Activated CD4-positive, alpha-beta T cell treated with anti-CD3 and anti-CD28 coated beads, Interleukin-2, amount 10 ng/mL, durations not matched to agents 7 days and 5 days (primary cell): ENCODE measurements at places on chromosomes 13 and 19. TPM values are rescaled to one million over a fixed set of nuclear protein-coding genes. Genes with fewer than 3 reads are reported as not detected.

- H3K27ac ChIP-seq: peak overlapping the region; percentile 76
- peak overlapping the region; percentile 78 for H3K4me3 ChIP-seq
- no peak for DNase-seq
- peaks cover 15% of the 10 kb centered on the region for H3K36me3 ChIP-seq
- peaks cover 52% of the 10 kb centered on the region for H3K4me1 ChIP-seq
- no peaks in the 10 kb centered on the region for H3K27me3 ChIP-seq
These were observed 1.2 kb downstream of the AP3D1 start for GRCh38 chr19:2149980-2150793.

DNA sequence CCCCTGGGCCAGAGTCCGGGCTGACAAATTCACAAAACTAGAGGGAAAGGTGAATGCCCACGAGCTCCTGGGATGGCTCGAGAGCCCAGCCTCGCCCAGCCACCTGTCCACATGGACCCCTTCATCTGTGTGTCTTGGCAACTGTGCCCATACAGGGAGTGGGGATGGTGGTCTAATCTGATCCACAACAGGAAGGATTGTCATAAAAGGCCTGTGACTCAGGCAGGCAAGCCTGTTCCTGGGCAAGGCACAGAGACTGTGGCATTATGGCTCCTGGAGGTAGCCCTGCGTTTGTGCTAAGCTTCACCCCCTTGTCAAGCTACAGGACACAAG is 20.0 kb downstream of the CAPS start:
- H3K4me3 ChIP-seq: no peak overlapping the region
- no peaks in the 10 kb centered on the region for H3K4me1 ChIP-seq

DNA sequence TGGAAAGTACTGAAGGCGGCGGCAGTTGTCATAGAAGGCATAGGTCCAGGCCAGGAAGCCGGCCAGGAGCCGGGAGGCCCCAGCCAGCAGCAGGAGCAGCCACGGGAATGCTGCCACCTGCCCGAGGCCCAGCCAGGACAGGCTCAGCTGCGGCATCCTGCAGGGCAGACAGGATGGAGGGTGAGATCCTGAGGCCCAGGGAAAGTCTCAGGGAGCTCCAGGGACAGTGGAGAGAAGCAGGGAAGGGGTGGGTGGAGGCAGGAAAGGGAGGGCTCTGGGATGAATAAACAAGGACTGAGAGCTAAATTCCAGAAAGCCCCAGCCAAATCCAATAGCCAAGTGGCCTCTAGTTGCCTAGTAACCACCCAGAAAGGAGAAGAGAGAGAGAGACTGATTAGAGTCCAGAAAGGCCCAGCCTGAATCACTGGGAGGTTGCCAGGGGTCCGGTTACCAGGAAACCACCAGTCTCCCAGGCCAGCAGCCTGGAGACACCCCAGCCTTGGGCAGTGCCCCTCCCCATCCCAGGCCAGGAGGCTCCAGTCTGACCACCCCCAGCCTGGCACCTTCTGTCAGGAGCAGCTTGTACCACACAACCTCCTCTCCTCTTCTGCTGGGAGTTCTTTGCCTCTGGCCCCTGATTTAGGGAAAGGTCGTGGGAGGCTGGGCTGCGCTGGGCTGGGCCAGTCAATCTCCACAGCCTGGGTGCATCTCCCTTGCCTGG is 7.5 kb upstream of the OR10H5 start:
- H3K27me3 ChIP-seq: no peaks in the 10 kb centered on the region
- H3K4me3 ChIP-seq: no peak overlapping the region
- no peak overlapping the region for H3K27ac ChIP-seq
- no peak for DNase-seq
- no peaks in the 10 kb centered on the region for H3K36me3 ChIP-seq

LRRC63 gene
- 1.0 TPM for total RNA-seq

ZSCAN4 gene
- not detected for total RNA-seq

DNA sequence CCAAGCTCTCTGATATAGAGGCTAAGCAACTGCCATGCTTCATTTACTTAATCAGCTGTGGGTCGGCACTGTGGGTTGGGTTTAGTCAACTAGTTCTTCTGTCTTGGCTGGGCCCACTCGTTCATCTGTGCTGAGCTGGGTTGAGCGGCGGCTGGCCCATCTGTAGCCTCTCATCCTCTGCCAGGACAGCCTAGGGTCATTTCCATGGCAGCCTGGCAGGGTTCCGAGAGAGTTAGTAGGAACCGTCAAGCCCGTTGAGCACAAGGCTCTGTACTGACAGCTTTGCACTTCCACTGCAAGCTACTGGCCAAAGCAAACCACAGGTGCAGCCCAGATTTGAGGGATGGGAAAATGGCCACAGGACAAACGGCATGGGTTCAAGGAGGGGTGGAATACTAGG is 6.6 kb upstream of the ZNF835 start:
- H3K27ac ChIP-seq: no peak overlapping the region
- no peak for DNase-seq
- H3K4me3 ChIP-seq: no peak overlapping the region
- H3K4me1 ChIP-seq: no peaks in the 10 kb centered on the region
- H3K36me3 ChIP-seq: no peaks in the 10 kb centered on the region

OR10H1 gene
- total RNA-seq: not detected

- H3K4me1 ChIP-seq: no peaks in the 10 kb centered on the region
- H3K4me3 ChIP-seq: no peak overlapping the region
- no peaks in the 10 kb centered on the region for H3K27me3 ChIP-seq
- H3K36me3 ChIP-seq: no peaks in the 10 kb centered on the region
These were observed 400.6 kb downstream of the HS6ST3 start for GRCh38 chr13:96490496-96490989.

CYP2F1 gene
- not detected for total RNA-seq

BAX gene
- 324 TPM for total RNA-seq

DNA sequence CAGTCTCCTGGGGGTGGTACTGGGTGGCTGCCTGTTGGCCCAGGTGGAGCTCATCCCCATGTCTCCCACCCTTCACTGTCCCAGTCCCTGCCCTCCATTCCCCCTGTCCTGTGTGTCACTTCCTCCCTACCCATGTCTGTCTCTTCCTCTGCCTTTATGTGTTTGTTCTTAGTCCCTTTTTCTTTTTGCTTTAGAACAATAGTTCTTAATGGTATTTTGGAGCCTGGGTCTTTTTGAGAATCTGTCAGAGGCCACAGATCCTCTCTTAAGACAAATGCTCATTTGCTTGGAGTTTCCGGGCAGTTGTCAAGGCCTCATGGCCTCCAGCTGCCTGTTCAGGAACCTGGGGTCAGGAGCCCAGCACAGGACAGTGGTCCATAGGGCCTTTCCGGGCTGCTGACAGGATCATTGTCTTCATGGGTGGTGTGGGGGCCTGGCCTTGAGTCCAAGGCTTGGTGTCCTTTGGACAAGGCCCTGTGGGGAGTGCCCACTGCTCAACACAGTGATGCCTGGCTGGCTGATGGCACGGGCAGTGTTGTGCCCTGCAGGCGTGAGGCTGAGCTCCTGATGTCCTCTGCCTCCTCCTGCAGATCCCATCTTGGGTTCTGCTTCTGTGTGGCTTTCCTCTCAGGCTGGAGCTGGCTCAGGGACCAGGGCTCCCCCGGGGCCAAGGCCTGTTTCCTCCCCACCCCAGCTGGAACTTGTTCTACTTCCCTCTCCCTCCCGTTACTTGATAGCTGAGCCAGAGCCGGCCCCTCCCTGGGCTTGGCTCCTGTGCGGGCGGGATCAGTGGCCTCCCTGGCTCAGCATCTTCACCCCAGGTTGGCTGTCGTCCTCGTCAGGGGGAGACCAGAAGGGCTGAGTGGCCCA is 3.5 kb downstream of the EGLN2 start:
- peak overlapping the region; percentile 88 for H3K27ac ChIP-seq
- peaks cover 70% of the 10 kb centered on the region for H3K36me3 ChIP-seq
- H3K4me3 ChIP-seq: peak overlapping the region; percentile 95
- H3K27me3 ChIP-seq: no peaks in the 10 kb centered on the region
- DNase-seq: no peak

DNA sequence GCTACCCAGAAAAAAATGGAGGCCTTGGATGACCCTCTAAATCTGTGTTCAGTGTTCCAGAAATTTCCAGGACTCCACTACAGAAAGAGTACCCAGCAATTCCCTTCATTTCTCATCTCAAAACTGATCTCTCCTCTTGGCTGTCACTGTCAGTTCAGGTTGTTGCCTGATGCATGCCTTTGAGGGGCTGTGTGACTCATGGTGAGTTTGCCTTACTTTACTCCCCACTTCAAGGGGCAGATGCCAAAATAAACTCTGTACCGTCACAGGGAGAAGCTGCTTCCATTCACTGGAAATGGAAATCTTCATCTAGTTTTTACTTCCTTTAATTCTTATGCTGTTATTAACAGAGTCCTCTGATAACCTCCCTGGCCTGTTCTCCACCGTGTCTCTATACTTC is 1075.0 kb downstream of the DIAPH3 start:
- DNase-seq: no peak
- no peak overlapping the region for H3K4me3 ChIP-seq
- H3K36me3 ChIP-seq: no peaks in the 10 kb centered on the region
- H3K27ac ChIP-seq: no peak overlapping the region
- H3K4me1 ChIP-seq: no peaks in the 10 kb centered on the region
- no peaks in the 10 kb centered on the region for H3K27me3 ChIP-seq

DNA sequence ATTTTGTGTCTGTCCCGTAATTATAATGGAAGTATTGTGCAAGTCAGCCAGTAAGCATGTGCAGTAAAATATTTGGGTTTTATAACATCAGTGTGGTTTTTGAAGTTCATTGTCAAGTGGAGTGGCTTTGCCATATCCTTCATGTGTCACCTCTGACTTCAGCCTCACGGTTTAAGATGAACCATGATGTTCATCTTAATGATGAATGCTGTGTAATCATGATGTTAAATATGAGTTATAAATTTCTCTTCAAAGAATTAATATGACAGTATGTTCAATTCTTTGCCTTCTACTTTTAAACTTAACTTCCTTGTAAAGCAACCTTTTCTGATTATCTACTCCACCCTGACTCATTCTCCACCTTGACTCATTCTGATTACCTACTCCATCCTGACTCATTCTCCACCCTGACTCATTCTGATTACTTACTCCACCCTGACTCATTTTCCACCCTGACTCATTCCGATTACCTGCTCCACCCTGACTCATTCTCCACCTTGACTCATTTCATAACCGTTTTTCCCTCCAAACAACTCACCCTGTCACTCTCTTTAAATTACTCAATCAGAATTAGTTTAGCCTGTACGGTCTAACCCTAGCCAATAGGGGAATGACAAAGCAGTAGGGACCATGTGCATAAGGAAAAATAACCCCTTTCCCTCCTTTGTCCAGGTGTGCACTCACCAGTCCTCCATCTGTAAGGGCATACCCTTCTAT is 50.3 kb upstream of the ANKRD10 start:
- peaks cover 26% of the 10 kb centered on the region for H3K36me3 ChIP-seq
- H3K27me3 ChIP-seq: no peaks in the 10 kb centered on the region
- DNase-seq: peak; percentile 40
- H3K4me1 ChIP-seq: peaks cover 17% of the 10 kb centered on the region
- H3K4me3 ChIP-seq: no peak overlapping the region

RFPL4A gene
- not detected for total RNA-seq

GARIN5A gene
- not detected for total RNA-seq

MICU2 gene
- total RNA-seq: 33.9 TPM
